ENCODE measurements at places on chromosomes 7 and 10. TPM values are rescaled to one million over a fixed set of nuclear protein-coding genes. Genes with fewer than 3 reads are reported as not detected.

Gene TAS2R3
- polyA plus RNA-seq: not detected

Gene PTPRE
- 3.7 TPM for polyA plus RNA-seq

Gene SLC26A5
- polyA plus RNA-seq: 0.49 TPM

Gene CLCN1
- polyA plus RNA-seq: not detected

Gene TNS3
- polyA plus RNA-seq: 28.1 TPM

Gene LRIT1
- polyA plus RNA-seq: not detected

Gene AKR1D1
- polyA plus RNA-seq: not detected

Gene PLCE1
- polyA plus RNA-seq: 2.7 TPM

Gene ADAM22
- 9.8 TPM for polyA plus RNA-seq

Gene PTF1A
- polyA plus RNA-seq: not detected

Gene OR2A5
- polyA plus RNA-seq: not detected

Gene TIMM23B
- 4.7 TPM for polyA plus RNA-seq

Gene MYH16
- polyA plus RNA-seq: not detected

Gene SNCG
- polyA plus RNA-seq: 154 TPM

Gene NFE2L3
- 7.1 TPM for polyA plus RNA-seq

Gene CCDC3
- polyA plus RNA-seq: 120 TPM

Gene PHYHIPL
- 67.6 TPM for polyA plus RNA-seq

Gene PARP12
- 5.4 TPM for polyA plus RNA-seq

Gene OPN4
- 0.27 TPM for polyA plus RNA-seq

Gene HOXA5
- 25.3 TPM for polyA plus RNA-seq

Gene TRPV5
- polyA plus RNA-seq: 0.31 TPM

Gene TEX47
- not detected for polyA plus RNA-seq

Gene FAM200A
- 4.1 TPM for polyA plus RNA-seq

Gene BTBD16
- 0.97 TPM for polyA plus RNA-seq

Gene OPALIN
- 31.9 TPM for polyA plus RNA-seq

Gene ZNF716
- polyA plus RNA-seq: not detected
